ENCODE measurements at places on chromosomes 11 and 22.
A peak's percentile ranks its signal among the peaks of the same experiment; 100 is the strongest.

DNA sequence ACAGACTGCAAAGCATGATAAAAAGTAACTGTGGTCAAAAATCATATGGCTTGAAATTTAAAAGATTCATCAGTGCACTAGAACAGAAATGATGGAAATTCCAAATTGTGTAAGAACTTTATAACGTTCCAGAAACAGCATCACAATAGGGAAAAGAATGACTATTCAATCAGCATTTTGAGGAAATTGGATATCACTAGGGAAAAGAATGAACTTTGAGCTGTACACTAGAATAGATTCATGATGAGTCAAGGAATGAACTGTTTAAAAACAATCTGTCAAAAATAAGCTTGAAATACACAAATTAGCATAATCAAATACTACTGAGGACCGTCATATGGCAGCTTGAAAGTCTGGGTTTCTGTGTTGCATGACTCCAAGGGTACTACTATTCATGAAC lies 20.5 kb upstream of the HEPHL1 start:
- no peak for DNase-seq

DNA sequence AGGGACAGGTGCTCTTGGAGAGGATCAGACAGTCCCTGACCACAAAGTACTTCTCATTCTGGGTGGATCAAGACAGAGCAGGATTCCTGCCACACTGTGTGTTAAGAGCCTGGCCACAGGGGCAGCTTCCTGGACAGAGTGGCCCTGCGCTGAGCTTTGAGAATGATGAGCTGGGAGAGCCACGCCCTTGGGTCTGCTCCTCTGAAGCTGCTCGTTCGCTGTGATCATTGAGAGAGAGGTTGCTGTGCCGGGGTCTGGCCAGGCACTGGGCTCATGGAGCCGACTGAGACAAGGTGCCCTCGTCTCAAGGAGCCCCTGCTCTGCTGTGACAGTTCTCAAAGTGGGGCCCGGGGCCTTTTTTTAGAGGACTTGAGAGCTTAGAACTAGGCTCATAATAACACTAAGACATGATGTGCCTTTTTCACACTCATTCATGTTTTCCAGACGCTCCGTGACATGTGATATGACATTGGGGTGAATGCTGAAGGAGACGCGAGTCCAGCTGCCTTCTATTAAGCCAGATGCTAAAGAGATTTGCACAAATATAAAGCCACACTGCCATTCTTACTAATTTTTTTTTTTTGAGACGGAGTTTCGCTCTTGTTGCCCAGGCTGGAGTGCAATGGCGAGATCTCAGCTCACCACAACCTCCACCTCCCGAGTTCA lies 1.6 kb upstream of the MFRP start:
- no peak for DNase-seq

GRCh38 chr11:111977146-111978027 lies 40.2 kb downstream of the DIXDC1 start:
- peak; percentile 10 for DNase-seq

GRCh38 chr11:78647986-78648875 lies 73.6 kb upstream of the NARS2 start:
- no peak for DNase-seq

DNA sequence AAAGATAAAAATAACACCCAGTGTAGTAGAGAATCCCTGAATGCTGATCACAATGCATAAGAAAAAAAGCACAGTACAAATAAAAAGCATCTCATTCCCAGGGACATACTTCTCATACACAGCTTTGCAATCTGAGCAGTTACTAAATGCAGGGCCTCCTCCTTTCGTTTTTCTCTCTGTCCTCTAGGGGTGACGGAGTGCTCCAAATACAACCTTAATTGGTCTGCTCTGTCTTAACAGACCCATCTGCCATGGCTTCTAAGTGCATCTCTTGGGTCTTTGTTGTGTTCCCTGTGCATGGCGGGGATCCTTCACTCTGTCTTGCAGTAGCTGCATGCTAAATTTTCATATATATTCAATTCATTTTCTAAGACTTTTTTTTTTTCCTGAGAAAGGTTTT lies 1114.2 kb upstream of the RAG2 start:
- no peak for DNase-seq
